ENCODE measurements at places on chromosomes 5 and 9.
A peak's percentile ranks its signal among the peaks of the same experiment; 100 is the strongest.

DNA sequence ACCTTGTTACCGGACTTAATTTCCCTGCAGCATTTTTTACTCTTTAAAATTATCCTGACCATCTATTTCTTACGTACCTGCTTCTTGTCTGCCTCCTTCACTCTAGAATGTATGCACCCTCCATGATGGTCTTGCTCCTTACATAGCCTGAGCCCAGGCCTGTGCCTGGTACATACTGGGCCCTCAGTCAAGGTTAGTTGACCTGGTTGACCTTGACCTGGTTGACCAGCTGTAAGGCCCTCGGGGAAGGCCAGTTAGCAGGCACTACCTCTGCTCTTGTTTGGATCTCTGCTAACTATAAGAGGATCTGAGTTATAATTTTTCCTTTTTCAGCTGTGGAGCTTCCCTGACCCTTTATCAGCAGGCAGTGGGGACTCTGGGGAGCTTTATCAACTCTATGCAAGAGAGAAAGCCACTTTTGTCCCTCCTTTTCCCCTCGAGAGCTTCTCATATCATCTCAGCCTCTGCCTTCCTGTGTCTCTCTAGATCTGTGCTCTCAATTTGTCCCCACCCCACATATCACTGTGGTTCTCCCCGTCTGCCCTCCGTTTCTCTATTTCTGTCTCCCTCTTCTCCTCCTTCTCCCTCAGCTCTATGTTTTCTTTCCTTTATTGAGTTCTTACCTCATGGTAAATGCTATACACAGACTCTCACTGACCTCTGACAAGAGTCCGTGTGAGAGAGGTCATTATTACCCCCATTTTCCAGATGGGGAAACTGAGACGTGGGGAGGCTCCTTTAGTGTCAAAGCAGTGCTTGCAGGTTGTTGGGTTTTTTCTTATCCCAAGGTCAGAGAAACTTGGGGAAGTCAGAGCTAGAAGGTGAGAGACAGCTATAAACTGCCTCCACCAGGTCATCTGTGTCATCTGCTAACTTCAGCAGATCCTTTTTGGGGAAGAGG is 28.6 kb downstream of the SPRY4 start:
- DNase-seq: no peak

- DNase-seq: no peak
Observed at GRCh38 chr9:16044579-16044881, 491.7 kb downstream of the CCDC171 start.

- DNase-seq: no peak
Observed at GRCh38 chr5:74063346-74063745, 437.4 kb downstream of the ARHGEF28 start.

DNA sequence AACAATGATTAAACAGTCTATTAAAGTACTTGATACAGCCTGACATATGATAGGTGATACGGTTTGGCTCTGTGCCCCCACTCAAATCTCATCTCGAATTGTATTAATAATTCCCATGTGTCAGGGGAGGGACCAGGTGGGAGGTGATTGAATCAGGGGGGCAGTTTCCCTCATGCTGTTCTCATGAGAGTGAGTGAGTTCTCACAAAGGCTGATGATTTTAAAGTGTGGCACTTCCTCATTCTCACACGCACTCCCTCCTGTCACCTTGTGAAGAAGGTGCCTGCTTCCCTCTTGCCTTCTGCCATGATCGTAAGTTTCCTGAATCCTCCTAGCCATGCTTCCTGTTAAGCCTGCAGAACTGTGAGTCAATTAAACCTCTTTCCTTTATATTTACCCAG is 40.1 kb upstream of the TARS1 start:
- peak; percentile 13 for DNase-seq

DNA sequence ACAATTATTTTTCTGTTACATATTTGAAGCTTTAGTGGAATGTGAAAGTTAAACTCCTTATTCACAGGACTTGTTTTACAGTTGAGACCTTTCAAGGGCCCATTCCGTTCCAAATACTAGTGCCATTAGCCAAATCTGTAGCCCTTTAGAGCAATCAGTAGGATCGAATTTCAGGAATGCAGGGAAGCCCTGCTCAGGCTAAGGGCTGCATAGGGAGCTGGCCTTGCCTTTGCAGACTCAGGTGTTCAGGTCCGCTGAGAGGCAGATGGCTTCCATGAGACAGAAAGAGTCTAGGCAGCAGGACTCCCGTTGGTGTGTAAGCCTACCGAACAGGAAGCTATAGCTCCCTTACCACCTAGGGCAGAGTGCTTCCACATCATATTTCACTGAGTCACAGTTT is 150.1 kb upstream of the SLC27A6 start:
- DNase-seq: no peak

- no peak for DNase-seq
Observed at GRCh38 chr9:76655121-76655541, 109.1 kb upstream of the PCA3 start.

DNA sequence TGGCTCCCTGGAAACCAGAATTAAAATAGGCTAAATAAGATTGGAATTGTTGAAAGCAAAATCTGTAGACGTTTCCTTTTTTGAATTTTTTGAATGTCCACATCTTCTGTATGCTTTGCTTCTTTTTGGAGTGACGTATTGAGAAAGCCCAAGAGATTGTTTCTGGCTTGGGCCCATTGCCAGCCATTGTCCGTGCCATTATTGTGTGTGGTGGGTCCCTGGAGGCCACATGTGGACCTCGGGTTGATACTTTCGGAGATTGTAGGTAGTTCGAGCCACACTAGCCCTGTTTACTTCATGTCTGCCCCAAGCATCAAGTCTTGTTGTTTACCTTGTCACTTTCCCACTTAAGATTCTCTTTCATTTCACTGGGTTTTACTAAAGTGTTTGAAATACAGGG is 106.0 kb downstream of the PALM2AKAP2 start:
- no peak for DNase-seq

DNA sequence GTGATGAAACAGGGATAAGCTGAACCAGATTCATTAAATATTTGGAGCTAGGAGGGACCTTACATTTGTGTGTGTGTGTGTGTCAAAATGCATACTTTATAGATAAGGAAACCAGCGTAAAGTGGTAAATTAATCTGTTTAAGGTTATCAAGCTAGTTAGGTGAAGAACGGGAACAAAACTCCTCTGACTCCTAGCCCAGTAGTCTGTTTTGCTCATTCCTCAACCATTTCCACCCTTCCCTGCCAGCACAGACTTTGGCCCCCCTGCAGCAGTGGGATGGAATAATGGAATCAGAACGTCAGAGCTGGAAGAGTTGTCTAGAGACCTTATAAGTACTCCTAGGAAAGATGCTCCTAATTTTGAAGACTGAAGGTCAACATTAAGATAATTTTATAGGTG is 6.5 kb downstream of the AGXT2 start:
- no peak for DNase-seq

DNA sequence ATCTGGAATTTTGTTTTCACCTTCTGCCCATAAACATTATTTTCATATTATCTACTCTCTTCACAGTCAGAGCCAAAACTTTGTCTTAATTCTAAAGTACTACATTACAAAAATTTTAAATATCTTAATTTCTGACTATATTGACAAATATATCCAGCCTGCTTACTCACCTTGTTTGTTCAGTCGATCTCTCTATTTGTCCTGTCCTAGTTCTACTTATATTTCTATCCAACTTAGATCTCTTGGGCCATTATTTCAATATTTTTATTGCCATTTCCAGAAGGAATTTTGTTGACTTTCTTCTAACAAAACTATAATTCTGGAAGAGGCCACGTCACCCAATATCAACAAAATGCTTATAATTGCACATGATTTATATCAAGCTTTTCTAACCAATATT is 652.8 kb upstream of the CTNND2 start:
- DNase-seq: no peak

- DNase-seq: no peak
Observed at GRCh38 chr9:7906783-7907550, 107.4 kb upstream of the DMAC1 start.

DNA sequence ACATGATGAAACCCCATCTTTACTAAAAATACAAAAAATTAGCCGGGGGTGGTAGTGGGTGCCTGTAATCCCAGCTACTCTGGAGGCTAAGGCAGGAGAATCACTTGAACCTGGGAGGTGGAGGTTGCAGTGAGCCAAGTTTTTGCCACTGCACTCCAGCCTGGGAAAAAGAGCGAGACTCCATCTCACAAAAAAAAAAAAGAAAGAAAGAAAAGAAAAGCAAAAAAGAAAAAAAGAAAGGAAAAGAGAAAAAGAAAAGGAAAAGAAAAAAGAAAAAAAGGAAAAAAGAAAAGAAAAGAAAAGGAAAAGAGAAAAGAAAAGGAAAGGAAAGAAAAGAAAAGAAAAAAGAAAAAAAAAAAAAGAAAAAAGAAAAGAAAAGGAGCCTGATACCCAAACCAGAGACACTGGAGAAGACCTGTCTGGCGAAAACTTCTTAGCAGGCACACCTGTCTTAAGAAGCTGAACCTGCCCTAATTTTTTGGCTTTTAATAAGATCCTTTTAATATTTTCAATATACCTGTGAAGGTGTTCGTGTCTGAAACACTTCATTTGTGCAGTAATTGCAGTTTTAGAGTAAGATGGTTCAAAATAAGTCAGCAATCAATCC is 164.7 kb upstream of the IRX2 start:
- no peak for DNase-seq

DNA sequence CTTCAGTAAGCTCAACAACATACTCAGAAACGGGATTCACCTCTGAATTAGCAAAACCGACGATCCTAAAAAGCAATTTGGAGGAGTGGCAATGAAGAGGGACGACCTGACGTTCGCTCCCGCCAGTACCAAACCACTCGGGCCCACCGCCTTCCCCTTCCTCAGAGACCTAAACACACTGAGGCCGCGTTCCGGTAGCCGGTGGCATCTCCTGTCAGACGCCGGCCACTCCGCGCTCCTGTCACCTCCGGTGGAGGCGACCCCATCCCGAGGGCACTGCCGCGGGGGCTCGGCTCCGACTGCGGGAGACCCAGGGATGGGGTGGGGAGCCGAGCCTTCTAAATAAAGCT is 617 bp downstream of the PPP6C start:
- DNase-seq: no peak

- DNase-seq: no peak
Observed at GRCh38 chr5:89072842-89073672, 190.1 kb upstream of the MEF2C start.

DNA sequence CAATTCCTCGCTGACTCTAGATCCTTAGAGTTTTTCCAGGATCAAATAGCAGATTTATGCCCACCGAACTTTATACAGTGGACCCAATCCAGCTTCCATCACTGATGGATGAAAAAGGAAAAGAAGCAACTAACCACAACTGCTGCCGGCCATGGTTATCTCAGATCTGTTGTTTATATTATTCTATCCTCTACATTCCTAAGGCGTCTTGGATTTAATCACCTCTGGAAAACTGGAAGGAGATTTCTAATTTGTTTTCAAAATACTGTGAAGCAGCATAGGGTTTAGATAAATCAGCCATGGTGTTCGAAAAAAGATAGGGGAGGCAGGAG is 663 bp upstream of the ZNF366 start:
- no peak for DNase-seq

DNA sequence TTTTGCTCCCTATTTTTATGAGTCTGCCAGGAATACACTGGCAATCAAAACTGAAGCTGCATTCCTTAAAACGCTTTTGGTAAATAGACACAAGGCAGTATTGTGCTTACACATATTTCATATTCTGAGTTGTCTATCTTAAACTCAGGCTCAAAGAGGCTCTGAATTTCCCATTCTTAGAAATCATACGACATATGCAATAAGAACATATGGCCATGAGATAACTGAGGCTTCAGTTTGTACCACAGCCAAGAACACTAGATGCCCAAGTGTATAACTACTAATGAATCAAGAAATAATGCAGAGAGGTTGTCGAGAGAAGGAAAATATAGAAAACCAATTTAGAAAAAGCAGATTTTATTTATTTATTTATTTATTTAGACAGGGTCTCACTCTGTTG is 357.4 kb downstream of the NDUFS4 start:
- DNase-seq: no peak

GRCh38 chr5:132013711-132014110 is 2.3 kb upstream of the ACSL6 start:
- no peak for DNase-seq

DNA sequence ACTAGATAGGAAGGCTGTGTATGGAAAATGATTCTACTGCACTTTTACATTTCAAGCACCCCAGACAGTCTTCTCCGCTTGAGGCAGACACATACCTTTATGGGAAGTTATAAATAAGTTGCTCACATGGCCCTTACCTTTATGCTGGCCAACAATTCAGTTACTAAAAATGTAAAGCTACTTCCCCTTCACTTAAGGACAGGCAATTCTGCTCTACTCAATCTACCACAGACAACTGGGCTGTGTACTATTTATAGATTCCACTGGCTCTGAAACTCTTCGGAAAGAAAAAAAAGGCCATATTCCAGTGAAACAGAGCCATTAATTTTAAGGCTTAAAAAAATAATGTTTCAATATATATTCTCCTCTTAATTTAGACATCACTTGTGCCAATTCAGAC is 59.4 kb downstream of the ELAVL2 start:
- no peak for DNase-seq

DNA sequence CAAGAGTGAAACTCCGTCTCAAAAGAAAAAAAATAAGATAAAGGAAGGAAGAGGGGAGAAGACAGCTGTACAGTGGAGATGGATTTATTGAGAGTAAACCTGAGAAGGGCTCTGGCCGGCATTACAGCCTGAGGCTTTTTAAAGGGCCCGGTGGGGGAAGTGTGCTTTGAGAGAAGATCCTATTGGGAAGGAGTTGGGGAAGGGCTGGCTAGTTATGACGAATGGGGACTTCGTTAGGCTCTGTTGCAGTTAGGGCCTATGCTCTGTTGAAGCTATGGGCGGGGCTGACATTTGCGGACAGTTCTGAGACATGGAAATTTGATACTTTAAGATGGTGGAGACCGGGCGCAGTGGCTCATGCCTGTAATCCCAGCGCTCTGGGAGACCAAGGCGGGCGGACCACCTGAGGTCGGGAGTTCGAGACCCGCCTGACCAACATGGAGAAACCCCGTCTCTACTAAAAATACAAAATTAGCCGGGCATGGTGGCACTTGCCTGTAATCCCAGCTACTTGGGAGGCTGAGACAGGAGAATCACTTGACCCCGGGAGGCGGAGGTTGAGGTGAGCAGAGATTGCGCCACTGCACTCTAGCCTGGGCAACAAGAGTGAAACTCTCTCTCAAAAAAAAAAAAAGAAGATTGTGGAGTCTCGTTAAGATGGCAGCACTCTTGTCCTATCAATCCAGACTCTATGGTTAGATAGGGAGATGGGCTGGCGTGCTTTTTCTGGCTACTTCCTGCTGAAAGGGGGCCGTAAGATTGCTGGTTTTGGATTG is 33.2 kb downstream of the C9orf50 start:
- no peak for DNase-seq

DNA sequence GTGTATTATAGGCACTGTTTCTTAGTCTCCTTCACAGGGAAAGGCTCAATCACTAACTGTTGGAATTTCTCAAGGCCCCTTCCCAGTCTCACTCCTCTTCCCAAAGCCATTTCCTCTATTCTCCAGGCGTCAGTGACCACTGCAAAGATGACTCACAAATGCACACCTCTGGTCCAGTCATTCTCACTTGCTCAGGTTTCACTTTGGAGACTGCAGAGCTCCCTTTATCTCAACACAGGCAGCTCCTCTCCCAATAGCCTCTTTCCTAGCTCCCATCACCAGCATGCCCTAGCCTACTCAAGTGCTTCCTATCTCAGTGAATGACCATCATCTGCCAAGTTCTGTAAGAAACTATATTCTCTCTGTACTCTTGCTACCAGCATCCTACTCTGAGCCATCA is 323.6 kb downstream of the NTRK2 start:
- no peak for DNase-seq

GRCh38 chr9:129138476-129139232 is 27.4 kb downstream of the PTPA start:
- DNase-seq: no peak

- no peak for DNase-seq
Observed at GRCh38 chr9:20197976-20198685, 409.3 kb upstream of the SLC24A2 start.

- DNase-seq: no peak
Observed at GRCh38 chr5:95913663-95914062, 48.0 kb downstream of the ELL2 start.

All from KG1 (cell line).